ENCODE measurements at places on chromosomes 11 and 22. TPM values are rescaled to one million over a fixed set of nuclear protein-coding genes. Genes with fewer than 3 reads are reported as not detected.
A peak's percentile ranks its signal among the peaks of the same experiment; 100 is the strongest.

DNA sequence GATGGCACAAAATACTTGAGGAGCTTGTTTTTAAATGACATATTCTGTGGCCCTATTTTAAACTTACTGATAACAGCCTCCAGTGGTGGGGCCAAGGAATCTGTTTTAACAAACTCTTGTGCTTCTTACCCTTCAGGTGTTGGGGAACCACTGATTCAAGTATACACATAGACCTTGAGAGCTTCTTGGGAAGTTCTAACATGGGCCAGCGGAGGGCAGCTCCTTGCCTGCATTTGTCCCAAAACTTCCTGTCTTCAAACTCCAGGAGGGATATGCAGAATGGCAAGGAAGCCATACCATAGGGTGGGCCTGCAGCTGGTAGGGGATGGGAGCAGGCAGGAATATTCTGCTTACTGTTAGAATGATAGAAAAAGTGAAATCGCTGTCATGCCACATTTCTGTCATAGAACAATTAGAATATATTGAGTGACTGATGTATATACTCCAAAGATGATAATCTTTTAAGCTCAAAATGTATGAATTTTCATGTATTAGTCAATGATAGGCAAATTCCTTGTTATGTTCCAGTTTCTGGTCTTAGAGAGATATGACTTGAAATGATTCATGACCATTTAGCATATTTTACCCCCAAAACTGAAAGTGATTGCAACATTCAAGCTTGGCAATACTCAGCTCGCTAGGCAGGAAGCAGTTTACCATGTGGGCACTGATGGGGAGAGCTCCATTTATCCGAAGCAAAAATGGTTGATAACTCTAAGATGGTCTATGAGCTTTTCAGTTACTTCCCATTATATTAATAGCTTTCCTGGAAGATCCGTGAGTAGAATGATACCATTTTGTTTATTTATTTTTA is 9.2 kb downstream of the EXT2 start:
- no peak for DNase-seq

GRCh38 chr22:49088801-49089791 is 738.6 kb downstream of the BRD1 start:
- DNase-seq = no peak

E2F8 gene
- total RNA-seq = 3.0 TPM

DNA sequence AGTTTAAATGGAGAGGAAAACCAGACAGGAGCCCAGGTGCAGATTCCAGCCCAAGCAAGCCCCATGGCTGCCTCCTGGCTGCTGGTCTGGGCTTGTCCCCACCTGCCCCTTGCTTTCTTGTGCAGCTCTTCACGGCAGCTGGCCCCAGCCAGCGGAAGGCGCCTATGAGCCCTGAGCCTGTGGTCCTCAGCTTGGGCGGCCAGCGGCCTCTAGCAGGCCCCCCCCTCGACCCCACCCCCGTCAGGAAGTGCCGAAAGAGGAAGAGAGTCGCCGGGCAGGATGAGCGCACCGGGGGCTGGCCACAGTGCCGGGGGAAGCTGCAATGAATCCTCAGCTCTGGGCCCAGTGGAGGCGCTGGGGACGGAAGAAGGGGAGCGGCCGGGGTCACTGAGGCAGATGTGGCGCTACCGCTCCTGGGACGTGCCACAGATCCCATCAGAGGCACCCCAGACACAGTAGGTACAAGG is 2.1 kb upstream of the DGKZ start:
- DNase-seq = peak; percentile 71

BTG4 gene
- not detected for total RNA-seq

Measured in ureter (tissue), 1 donor.